IMR-90 (cell line): ENCODE measurements at places on chromosomes 2 and 18. TPM values are rescaled to one million over a fixed set of nuclear protein-coding genes. Genes with fewer than 3 reads are reported as not detected.

GRCh38 chr18:79421275-79421857 lies 25.6 kb downstream of the NFATC1 start:
- DNase-seq: no peak

The ERCC3 gene
- total RNA-seq: 40.0 and 43.2 TPM in 2 replicates

DNA sequence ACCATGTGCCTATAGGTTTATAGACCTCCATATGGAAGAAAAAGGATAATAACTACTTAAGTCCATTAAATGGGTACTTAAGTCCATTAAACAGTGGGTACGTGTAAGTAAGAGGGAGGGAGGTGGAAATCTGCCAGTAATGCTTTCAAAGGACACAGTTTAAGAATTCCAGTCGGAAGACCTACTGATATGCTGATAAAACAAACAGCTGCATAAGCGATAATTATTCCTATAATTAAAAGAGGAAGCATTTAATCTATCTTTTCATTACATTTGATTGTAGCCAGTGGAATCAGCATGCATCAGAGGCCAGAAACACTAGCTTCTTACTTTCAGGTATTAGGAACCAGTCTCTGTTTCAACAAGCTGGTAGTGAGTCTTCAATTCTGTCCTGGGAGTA lies 96.4 kb upstream of the DDX18 start:
- no peak for DNase-seq

- DNase-seq: no peak
Observed at GRCh38 chr2:119377294-119377992, 10.7 kb downstream of the DBI start.

- no peak for DNase-seq
Observed at GRCh38 chr2:24214880-24215279, 40.0 kb downstream of the FAM228A start.

The RNF152 gene
- total RNA-seq: 18.5 and 18.9 TPM in 2 replicates

The SRD5A2 gene
- not detected in 2 replicates for total RNA-seq

The POTEC gene
- total RNA-seq: not detected in 2 replicates

DNA sequence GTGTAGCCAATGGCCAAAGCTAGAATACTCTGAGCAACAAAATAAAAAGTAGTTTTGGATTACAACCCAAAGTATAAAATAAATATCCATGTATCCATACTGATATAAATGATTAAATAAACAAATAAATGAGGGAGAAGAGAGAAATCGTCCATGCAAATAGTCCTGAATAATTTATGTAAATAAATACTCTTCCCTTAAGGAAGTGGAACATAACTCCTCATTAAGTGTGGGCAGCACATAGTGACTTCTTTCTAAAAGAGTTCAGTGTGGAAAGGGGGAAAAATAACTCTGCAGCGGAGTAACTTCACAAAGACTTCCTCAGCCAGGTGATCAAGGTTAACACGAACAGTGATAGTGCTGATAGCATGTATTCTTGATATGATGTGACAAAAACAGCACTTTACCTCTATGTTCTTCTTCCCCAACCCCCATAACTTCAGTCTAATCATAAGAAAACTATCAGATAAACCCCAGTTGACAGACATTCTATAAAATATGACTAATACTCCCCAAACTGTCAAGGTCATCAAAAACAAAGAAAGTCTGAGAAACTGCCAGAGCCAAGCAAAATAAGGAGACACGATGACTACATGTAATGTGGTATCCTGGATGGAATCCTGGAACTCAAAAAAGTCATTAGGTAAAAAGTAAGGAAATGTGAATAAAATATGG lies 30.7 kb downstream of the METTL8 start:
- peak; percentile 49 for DNase-seq

GRCh38 chr2:99888617-99889016 lies 253.8 kb downstream of the AFF3 start:
- no peak for DNase-seq

DNA sequence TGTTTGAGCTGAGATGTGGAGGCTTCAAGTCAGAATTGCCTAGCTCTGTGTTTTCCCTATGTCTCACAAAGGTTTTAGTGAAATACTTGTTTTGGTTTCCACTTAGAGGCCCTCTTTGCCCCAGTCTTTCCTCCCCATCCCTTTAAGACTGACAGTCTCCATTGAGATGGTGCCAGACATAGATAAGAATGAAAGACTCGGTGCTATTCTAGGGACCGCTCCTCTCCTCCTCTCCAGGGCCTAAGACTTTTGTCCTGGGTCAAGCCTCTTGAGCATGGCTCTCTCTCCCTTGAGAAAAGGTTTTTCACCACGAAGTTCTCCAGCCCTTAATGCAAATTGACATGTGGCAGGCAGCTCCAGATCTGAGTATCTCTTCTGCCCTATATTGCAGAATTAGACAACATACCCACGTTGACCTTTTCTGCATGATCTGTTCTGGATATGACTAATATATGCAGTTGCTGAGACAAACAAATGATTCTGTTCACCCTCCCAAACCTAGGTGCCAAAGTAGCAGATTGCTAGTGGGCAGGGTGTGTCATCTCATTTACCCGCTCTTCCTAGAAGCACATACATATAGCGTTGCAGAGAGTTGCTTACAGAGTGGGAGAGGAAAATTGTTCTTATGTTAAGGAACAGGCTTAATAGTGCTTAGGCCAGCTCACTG lies 47.5 kb upstream of the ACSL3 start:
- no peak for DNase-seq

DNA sequence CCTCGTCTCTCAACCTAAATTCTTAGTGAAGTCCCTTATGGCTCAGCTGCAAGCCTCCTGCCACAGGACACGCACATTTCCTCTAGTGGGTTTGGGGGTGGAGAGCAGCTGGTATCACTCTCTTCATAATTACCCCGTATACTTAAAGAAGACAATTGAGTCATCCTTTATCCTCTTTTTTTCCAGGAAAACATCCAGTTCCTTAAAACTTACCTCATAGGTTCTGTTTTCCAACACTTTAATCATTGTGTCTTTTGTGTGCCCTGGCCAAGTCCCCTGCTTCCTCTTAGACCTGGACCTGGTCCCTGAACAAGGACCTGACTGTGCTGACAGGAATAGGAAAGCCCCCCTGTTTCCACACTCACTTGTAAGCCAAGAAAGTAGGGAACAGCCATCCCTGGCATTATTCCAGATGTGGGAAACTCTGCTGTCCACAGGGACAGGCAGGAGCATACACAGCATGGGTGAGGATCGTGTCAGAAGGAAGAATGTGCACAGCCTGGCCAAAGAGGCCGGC lies 42.3 kb upstream of the MYO1B start:
- DNase-seq: peak; percentile 83

The LANCL1 gene
- 46.4 and 53.8 TPM in 2 replicates for total RNA-seq

The MAPRE3 gene
- 1.8 and 2.5 TPM in 2 replicates for total RNA-seq

DNA sequence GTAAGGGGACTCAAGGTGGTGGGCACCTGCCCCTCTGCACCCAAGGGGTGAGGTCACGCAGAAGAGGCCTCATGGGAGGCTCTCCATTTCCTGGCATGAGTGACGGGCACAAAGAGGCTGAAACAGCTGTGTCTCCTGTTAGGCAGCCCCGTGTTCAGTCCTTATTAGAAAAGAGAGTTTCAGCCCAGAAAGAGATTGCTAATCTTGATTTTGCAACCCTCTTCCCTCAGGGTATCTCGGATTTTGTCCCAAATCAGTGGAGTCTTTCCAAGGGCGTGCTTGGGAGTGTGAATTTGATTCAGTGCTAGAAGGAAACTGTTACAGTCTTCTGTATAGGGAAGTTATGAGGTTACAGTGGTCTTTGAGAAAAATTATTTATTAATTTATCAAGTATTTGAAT lies 10.4 kb downstream of the TNFRSF11A start:
- DNase-seq: no peak

The KCNJ13 gene
- total RNA-seq: not detected in 2 replicates

DNA sequence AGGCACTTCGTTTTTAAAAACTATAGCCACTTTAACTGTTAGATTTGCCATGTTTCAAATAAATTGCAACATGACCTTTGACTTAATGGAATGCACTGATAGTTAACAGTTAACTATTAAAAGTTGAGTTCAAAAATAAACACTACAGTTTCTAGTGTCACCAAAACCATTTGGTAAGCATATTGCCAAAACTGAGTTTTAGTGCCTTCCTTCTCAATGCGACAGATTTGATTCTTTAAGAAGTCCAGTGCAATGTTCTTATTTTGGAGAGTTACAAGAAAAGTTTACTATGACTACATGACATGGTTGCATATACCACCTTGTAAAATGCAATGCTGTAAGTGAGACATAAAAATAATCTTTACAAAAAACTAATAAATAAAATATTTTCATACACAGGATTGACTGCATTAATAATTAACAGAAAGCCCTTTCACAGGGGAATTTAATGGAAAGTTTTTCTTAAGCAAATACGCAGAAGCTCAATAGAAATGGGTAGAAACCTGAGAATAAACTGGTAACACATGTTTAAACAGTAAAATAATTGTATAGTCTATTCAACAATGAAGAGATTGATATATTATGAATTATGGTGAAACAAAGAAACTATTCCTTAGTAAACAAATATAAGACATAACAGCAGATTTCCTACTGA lies 53.8 kb downstream of the GRB14 start:
- DNase-seq: no peak
